ENCODE measurements at places on chromosomes 5 and 9.

DNA sequence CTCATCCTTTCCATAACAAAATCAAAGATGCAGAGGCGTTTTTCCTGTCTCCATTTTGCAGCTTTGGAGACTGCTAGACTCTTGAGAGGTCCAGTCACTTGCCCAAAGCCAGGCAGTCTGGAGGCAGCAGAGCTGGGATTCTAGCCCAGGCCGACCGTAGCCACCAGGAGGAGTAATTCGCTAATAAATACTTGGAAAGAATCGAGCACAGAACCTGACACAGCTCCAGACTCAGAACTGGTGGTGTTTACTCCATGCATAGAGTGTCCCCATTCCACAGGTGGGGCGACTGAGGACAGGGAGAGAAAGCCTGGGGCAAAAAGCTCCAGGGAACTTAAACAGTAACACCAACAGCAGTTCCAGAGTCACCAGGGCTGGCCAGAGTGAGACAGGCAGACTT, 10.7 kb upstream of the CERCAM start:
- peak; percentile 32 for DNase-seq

- no peak for DNase-seq
Measured at GRCh38 chr9:135297456-135298075, 182.0 kb upstream of the PPP1R26 start.

DNA sequence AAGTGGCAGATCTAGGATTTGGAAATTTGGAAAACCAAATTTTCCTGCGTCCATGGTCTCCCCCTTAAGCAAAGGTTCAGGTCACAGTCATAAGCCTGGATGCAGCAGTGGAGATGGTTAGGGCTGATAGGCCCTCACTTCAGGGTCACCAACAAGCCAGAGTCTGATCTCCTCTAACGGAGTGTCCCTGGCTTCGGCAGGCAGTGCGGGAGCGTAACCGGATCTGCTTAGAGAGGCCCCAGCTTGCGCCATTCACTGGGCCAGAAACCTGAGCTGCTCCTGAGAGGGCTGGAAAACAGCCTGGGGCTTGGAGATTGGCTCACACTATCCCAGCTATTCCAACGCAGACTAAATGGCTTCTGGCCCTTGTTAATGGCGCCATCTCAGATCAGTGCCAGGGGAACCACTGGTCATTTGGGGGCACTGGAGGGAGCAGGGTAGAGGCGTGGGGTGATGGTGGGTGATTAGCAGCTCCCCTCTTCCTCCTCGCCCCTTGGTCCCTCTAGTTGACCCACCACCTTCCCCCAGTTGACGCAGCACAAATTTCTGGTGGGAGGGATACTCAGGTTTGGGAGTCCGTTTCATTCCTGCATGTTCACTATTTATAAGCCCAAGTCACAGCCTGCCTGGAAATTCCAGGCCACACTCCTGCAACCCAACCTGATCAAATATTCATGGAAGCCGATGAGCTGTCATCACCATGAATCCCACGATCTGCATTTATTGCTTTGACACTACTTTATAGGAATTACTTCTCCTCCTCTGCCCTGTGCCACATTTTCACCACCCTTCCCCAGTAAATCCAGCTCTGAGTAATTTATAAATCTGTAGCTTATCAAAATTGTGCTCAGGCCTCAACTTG, 134.6 kb upstream of the CPEB4 start:
- peak; percentile 66 for DNase-seq

- DNase-seq, result peak; percentile 16
Measured at GRCh38 chr5:15124871-15125568, 253.4 kb upstream of the ANKH start.

DNA sequence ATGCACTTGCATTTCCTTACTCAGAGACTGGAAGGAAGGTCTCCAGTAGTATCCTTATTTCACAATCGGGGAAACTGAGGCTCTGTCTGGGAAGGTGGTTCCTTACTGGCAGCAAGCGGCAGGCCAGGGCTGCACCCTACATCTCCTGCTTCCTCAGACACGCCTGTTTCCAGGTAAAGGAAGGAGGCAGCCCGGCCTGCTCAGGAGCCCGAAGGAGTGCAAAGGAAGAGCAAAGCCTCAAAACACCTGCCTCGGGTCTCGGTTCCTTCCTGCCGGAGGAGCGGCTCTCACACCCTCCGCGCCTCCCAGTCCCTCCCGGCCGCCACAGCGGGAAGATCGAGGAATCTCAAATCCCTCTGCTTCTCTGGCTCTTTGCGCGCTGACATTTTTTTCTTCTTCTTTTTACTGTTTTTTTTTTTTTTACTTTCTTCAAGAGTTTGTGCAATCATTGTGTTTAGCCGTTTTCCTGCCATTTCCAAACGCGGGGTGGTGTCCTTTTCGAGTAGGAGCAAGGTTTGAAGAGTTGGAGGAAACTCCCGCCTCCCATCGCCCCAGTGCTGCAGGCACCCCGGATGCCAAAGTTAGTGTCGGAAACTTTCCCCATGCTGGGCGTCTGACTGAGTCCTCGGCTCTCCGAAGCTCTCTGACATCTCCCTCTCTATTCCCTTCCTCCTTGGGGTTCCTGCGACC, 1.0 kb downstream of the GGTA1 start:
- no peak for DNase-seq

GRCh38 chr9:7192266-7192665, 434.5 kb downstream of the KDM4C start:
- no peak for DNase-seq

DNA sequence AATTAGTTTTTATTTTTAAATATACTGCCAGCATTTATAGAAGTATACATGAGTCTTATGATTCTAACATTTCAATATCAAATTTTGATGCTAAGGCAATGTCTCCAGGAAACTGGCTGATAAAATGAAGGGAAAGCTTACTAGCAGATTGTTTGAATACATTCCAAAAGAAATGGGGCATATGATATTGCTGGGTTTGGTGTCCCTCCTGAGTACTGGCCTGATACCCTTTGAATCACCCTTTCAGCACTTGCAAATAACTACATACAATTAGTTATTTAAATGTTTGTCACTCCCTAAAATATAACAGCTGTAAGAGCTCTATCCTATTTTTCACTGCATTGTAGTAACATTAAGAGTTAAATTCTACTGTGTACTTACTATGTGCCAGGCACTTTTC, 360.8 kb downstream of the HCN1 start:
- DNase-seq, result no peak

- no peak for DNase-seq
Measured at GRCh38 chr9:108167136-108167900, 677.7 kb upstream of the KLF4 start.

- DNase-seq, result peak; percentile 42
Measured at GRCh38 chr9:128882677-128883603, 1.0 kb downstream of the LRRC8A start.

GRCh38 chr9:127776195-127776923, 2.1 kb downstream of the SH2D3C start:
- DNase-seq, result peak; percentile 37

- no peak for DNase-seq
Measured at GRCh38 chr5:102591650-102592049, 92.8 kb upstream of the SLCO6A1 start.

DNA sequence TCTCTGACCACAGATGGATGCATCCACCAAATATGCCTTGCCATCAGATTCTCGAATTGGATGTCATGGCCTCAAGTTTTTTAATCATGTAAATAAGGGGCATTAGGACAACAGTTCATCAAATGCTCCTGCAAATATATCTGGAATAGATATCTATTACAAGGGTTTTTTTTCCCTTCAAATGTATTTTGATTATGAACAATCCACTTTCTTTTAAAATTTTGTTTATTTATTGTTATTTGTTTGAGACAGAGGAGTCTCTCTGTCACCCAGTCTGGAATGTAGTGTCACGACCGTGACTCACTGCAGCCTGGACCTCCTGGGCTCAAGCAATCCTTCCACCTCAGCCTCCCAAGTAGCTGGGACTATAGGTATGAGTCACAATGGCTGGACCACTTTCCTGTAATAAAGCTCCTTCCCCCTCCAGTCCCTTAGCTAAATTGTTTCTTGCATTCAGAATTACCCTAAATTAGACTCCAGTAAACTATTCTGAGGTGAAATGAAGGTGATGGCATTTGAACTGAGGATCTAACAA, 1412.1 kb downstream of the EFNA5 start:
- no peak for DNase-seq

- no peak for DNase-seq
Measured at GRCh38 chr5:181224390-181225229, 1.5 kb downstream of the TRIM41 start.

DNA sequence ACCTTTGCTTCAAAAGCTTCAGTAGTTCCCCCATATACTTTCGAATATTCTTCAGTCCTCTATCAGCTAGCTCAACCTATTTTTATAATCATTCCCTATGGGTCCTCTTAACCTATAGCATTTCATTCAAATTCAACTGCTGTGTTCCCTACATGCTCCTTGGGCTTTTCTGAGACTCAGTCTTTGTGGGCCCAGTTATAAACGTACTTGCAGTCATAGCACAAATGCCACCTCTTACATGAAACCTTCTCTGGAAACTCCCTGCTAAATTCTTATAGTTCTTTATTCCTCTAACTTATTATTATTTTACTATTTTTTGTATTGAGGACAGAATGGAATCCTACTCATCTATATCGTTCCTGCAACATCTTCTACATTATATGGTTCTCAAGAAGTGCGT, 24.7 kb downstream of the MLANA start:
- no peak for DNase-seq

GRCh38 chr9:117409321-117409720, 5.5 kb downstream of the ASTN2 start:
- no peak for DNase-seq

Measured in NCI-H82 (cell line).